ENCODE measurements at places on chromosomes 2 and 18.

GRCh38 chr18:48892146-48892855, 58.5 kb downstream of the SMAD7 start:
- no peak for DNase-seq

DNA sequence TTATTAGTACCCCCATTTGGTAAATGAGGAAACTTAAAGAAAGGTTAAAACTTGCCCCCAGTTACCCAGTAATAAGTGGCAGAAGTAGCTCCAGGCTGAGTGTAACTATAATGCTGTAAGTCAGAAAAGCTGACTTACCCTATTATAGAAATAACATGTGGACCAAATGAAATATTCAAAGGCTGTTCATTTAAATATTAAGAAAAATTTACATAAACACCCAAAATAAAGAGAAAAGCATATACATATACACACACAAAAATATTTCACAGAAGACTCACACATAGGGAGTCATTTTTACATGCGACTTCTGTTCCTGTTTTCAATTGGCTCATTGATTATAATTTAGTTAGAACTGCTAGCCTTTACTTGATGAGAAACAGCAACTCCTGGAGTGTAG, 189.1 kb downstream of the NBAS start:
- no peak for DNase-seq

DNA sequence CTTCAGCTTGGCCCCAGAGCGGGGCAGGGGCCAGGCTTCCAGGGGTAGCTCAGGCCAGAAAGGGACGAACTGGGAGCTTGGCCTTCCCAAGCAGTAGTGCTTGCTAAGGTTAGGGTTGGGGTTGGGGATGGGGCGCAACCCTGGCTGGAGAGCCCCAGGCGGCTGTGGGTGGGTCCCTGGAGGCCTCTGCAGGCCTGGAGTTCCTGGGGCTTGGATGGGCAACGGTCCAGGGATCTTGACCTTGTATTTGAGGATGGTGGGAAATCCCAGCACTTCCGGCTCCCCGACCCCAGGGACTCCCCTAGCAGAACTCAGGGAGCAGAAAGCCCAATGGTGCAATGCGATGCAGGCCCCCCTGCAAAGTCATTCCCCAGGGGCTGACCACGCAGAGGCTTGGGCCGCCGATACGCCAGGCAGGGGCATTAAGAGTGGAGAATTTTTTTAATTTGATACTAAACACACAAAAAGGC, 12.6 kb upstream of the MLPH start:
- no peak for DNase-seq

- no peak for DNase-seq
These were observed 78.9 kb upstream of the SCN7A start for GRCh38 chr2:166572937-166573336.

Data from stimulated activated CD4-positive, alpha-beta T cell treated with anti-CD3 and anti-CD28 coated beads, Interleukin-2, amount 100 ng/mL, for 24 hours (primary cell).